ENCODE measurements at places on chromosomes 3 and 15.

DNA sequence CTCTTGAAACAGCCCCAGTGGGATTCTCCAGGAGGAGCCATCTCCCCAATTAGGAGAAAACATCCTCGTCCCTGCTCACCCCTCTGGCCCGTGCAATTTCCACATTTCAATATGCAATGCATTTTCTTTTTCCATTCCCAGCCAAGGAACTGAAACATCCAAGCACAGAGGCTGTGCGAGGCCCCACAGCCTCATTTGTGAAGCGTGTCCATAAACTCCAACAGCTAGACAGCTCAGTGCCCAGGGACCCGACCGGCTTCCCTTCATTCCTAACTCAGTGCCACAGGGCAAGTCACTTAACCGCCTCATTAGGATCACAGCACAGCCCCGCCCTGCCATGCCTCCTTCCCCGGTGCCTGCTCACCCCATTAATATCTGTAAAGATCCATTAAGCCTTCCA, 204.2 kb upstream of the IGF1R start:
- no peaks in the 10 kb centered on the region for H3K27me3 ChIP-seq
- no peaks in the 10 kb centered on the region for H3K4me1 ChIP-seq
- no peak for DNase-seq
- H3K36me3 ChIP-seq: no peaks in the 10 kb centered on the region
- H3K4me3 ChIP-seq: no peak overlapping the region

- no peaks in the 10 kb centered on the region for H3K4me1 ChIP-seq
- no peak overlapping the region for H3K27ac ChIP-seq
- H3K27me3 ChIP-seq: no peaks in the 10 kb centered on the region
- H3K4me3 ChIP-seq: no peak overlapping the region
- no peak for DNase-seq
Measured at GRCh38 chr3:59286791-59287531, 237.1 kb upstream of the CFAP20DC start.

DNA sequence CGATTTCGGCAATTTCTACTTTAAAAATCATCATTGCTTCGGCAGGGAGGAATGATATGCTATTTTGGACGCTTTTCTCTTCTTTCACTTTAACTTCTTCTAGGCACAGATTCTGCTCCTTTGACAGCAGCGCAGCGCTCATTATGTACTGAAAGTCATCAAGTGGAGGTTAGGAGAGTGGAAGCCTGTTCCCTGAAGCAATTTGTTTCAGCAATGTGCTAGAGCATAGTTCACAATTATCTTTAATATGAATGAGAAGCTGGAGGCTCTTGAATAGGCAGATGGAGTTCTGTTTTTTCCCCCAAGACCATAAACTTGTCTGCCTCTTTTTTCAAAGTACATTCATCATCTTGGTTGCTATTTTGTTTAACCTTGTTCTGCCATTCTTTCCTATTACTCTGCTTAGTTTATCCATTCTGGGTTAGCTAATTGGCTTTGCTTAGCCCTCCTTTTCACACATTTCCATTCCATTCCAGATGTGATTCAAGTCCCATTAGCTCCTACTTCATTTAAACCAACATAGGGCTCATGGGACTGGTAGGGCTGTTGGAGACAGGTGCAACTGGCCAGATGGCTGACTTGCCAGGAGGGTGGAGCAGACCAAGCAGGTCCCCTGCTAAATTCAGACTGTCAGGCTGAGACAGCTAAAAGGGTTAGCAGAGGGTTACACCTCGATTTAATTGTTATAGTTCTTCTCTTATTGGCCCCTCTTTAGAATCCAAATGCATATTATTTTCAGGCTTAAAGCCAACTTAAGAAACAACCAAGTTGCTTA, 534.7 kb upstream of the CBLB start:
- H3K4me3 ChIP-seq: no peak overlapping the region
- H3K4me1 ChIP-seq: no peaks in the 10 kb centered on the region
- H3K27me3 ChIP-seq: no peaks in the 10 kb centered on the region
- no peaks in the 10 kb centered on the region for H3K36me3 ChIP-seq

DNA sequence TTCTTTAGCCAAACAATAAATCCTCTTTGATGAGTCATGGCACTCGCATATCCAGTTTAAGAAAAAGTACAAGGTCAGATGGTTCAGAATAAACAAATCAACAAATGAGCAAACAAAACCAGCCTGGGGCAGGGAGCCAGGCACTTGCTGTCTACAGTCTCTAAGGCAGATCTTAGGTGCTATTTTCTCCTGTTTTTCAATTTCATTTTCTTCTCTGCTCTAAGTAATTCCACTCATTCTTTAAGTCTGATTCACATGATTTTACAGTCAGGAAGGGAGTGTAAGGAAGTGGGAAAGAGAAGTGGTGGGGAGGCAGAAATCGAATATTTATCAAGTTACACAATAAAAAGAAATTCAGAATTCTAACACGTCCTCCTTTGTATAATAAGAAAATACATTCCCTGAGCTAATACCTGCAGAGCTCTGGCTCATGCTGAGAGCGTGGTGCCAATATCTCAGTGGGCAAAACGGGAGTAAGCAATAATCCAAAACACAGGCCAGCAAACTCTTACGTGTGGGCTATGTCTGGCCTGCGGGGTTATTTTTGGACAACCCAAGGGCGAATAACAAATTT, 298.6 kb downstream of the ADAMTS17 start:
- H3K4me3 ChIP-seq: no peak overlapping the region
- no peaks in the 10 kb centered on the region for H3K36me3 ChIP-seq
- H3K4me1 ChIP-seq: no peaks in the 10 kb centered on the region

GRCh38 chr3:5357089-5357488, 169.6 kb downstream of the EDEM1 start:
- H3K4me3 ChIP-seq: no peak overlapping the region
- no peaks in the 10 kb centered on the region for H3K36me3 ChIP-seq
- no peaks in the 10 kb centered on the region for H3K4me1 ChIP-seq
- H3K27me3 ChIP-seq: no peaks in the 10 kb centered on the region
- no peak overlapping the region for H3K27ac ChIP-seq

- no peak overlapping the region for H3K4me3 ChIP-seq
- no peak for DNase-seq
- no peaks in the 10 kb centered on the region for H3K36me3 ChIP-seq
Measured at GRCh38 chr15:33284336-33284735, 26.4 kb upstream of the RYR3 start.

DNA sequence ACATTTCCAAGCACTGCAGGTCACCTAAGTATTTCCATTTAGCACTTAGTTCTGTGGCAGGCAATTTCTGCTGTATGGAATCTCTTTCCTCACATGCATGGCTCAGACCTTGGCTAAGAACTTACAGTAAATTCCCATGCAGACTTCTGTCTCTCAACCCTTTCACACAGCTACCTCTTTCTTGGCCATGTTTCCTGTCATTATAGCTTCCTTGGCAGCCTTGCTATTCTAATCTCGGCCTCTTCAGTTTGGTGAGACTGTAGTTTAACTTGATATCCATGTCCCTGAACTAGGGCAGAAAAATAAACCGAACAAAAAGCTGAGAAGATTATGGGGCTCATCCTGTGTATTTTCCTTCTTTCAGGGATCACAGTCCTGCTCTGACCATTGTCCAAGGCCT, 96.0 kb downstream of the SPATA16 start:
- H3K27ac ChIP-seq: no peak overlapping the region
- no peaks in the 10 kb centered on the region for H3K27me3 ChIP-seq
- DNase-seq: no peak
- no peak overlapping the region for H3K4me3 ChIP-seq
- no peaks in the 10 kb centered on the region for H3K4me1 ChIP-seq

- DNase-seq: no peak
- H3K4me3 ChIP-seq: no peak overlapping the region
- H3K27ac ChIP-seq: peak overlapping the region; percentile 12
Measured at GRCh38 chr15:90988296-90988695, 6.0 kb downstream of the PRC1 start.

GRCh38 chr3:161212171-161212771, 8.8 kb upstream of the NMD3 start:
- DNase-seq: no peak
- no peak overlapping the region for H3K27ac ChIP-seq
- H3K36me3 ChIP-seq: no peaks in the 10 kb centered on the region

- no peak for DNase-seq
- no peaks in the 10 kb centered on the region for H3K36me3 ChIP-seq
- H3K4me1 ChIP-seq: no peaks in the 10 kb centered on the region
- H3K27me3 ChIP-seq: no peaks in the 10 kb centered on the region
- no peak overlapping the region for H3K4me3 ChIP-seq
- no peak overlapping the region for H3K27ac ChIP-seq
Measured at GRCh38 chr15:57525581-57525980, 66.1 kb upstream of the MYZAP start.

All from CD8-positive, alpha-beta memory T cell (primary cell).